ENCODE measurements at places on chromosomes 5 and 9.

DNA sequence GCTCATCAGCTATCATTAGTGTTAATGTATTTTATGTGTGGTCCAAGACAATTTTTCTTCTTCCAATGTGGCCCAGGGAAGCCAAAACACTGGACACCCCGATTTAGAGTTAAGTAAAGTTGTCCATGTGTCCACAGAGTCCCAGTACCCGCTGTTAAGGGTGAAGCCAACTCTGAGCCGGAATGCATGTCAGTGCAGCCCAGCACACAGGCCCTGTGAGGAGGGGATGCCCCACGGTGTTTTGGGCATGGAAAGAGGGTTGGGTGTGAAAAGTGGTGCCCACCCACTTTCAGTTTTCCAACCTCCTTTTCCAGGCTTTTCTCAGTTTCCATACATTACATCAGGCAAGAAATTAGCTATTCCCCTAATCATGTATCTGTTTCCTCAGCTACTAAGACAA lies 24.4 kb downstream of the SHC3 start:
- no peak for DNase-seq

GRCh38 chr9:112142420-112142819 lies 32.7 kb downstream of the SUSD1 start:
- no peak for DNase-seq

DNA sequence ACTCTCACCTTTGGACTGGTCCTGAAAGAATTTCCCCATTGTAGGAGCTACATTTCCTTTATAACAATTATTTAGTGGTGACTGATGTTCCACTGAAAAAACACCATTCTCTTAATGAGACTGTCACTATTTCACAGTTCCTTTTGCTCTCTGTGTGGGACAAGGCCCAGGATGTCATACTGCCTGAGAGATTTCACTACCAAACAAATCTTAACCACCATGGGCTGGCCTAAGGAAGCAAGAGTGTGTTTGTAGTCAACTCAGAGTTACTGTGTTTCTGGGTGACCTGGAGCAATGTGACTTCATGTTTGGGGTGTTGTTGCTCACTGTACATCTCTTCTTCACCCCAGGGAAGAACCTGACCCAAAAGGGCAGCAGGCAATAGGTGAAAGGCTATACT lies 50.1 kb upstream of the ZNF608 start:
- DNase-seq: no peak

- no peak for DNase-seq
Measured at GRCh38 chr5:121008041-121008440, 543.9 kb downstream of the PRR16 start.

DNA sequence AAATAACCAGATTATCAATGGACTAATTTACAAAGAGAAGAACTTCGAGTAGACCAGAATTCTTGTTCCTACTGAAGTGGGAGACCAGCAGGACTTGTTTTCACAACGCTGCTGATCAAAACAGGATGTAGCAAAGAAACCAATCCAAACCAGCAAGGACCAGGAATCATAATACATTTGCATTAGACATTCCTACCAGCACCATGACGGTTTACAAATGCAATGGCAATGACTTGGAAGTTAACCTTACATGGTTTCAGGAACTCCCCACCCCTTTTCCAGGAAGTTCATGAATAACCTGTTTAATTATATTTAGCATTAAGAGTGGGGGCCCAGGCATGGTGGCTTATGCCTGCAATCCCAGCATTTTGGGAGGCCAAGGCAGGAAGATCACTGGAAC lies 100.0 kb downstream of the LPAR1 start:
- DNase-seq: no peak

DNA sequence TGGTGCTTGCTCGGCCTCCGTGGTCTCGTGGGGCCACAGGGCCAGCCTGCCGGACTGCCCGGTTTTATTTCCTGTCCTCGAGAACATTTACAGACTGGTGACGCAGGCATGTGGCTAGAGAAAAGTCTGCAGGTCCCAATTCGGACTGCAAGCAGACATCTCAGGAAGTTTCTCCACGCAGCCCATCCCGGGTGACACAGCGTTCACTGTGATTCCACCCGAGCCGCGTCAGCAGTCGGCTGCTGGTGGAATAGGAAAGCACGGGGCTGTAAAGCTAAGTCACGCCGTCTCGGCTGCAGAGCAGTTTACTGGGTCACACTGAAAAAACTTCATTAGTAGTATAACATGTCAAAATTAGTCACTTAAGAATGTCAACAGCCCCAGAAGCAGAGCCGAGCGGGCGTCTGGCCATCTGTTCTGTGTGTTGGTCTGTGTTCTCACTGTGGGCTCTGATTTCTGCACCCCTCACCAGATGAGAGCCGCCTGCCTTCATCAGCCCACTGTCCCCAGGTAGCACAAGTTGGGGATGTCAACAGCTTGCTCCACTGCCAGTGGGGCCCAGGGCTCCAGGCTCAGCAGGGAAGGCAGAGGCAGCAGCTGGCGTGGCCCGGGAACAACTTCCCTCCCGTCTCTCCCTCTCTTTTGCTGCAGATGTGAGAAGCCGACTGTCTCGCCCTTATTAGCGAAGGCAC lies 363.7 kb downstream of the IRX2 start:
- no peak for DNase-seq

DNA sequence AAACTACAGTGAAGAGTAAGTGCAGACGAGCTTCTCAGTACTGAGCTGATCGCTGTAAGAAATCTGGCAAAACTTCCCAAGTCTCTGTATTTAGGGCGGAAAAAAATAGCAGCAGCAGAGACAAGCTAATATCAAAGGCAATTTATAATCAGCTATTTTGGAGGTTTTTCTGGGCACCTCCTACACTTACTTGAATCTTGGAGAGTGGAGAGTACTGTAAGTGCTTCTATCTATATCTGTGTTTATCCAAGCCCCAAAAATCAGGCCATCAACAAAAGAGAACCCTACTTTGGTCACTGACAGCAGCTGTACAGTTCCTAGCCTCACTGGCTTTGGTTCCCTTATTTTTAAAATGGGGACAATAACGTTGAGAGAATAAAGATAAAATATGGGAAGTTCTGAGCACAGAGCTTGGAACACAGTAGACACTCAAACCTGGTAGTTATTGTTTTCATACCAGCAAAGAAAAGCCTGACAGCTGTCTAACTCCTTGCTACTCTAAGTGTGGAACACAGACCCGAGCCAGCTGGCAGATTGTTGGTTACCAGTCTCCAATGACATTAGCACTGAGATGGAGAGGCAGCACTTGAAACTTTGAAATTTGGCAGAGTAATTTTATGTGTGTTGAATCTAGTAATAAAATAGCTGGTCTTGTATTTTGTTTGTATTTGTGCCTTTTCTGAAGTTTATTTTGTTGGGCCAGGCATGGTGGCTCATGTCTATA lies 96.0 kb upstream of the SLC28A3 start:
- DNase-seq: no peak

DNA sequence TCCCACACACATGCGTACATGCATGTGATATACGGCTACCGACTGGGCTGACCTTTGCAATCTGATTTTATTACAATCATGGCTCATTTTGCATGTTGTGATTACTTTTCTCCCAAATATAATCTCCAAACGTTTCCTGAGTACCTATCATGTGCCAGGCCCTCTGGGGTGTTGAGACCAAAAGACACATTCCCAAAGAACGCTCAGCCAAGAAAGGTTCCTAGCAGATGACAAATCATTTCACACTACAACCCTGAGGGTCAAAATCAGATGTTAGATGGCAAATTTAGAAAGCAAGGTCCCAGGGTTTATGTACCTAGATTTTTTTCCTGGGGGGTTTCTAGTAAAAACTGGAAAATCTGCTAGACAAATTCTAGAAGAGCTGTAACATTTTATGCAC lies 32.4 kb upstream of the SLC25A51 start:
- no peak for DNase-seq

GRCh38 chr9:19498015-19498414 lies 89.2 kb downstream of the ACER2 start:
- DNase-seq: no peak

DNA sequence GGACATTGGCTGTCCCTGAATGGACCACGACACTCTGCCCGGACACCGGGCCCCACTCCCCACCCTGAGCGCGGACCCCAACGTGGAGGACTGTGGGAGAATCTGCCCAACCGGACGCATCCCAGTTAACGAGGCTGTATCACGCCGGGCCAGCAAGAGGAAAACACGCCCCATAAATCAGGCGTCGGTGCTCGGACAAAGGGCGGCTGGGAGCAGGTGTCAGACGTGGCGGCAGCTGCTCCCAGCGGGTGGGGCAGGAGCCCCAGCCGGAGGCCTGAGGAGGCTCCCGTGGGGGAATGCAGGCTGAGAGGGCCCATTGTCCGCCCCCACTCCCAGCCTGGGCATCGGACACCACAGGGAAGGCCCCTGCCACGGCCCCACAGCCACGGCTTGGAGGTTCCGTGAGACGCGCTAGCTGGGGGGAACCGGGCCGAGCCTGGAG lies 19.2 kb downstream of the NOTCH1 start:
- DNase-seq: no peak

- DNase-seq: no peak
Measured at GRCh38 chr5:109671136-109671535, 18.6 kb upstream of the MAN2A1 start.

DNA sequence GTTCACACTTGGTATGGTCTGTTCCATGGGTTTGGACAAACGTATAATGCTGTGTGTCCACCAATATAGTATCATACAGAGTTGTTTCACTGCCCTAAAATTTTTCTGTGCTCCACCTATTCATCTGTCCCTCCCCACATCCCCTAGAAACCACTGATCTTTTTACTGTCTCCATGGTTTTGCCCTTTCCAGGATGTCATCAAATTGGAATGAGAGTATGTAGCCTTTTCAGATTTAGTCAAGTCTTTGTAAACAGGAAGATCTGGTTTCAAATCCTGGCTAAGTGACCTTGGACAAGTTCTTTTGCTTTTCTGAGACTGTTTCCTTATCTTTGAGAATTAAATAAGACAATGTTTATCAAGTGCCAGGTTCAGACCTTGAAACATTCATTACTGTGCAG lies 13.2 kb upstream of the LVRN start:
- DNase-seq: no peak

GRCh38 chr5:90475436-90475980 lies 844 bp downstream of the POLR3G start:
- no peak for DNase-seq

DNA sequence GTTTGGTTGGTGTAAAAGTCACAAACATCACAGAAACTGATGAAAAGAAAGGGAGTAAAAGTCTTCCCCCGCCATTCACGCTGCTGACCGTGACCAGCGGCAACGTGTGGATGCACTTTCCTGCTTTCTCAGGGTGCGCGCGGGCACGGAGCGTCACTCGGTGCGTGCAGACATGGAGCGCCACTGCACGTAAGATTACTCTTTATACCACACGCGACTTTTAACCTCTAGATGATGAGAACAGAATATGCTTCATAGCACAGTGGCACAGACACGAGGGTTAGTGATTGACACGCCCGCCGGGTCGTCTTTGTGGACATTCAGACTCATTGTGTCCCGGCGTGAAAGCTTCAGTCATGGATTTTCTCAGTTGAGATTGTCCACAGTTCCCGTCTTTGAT lies 15.7 kb downstream of the CEP72 start:
- no peak for DNase-seq

DNA sequence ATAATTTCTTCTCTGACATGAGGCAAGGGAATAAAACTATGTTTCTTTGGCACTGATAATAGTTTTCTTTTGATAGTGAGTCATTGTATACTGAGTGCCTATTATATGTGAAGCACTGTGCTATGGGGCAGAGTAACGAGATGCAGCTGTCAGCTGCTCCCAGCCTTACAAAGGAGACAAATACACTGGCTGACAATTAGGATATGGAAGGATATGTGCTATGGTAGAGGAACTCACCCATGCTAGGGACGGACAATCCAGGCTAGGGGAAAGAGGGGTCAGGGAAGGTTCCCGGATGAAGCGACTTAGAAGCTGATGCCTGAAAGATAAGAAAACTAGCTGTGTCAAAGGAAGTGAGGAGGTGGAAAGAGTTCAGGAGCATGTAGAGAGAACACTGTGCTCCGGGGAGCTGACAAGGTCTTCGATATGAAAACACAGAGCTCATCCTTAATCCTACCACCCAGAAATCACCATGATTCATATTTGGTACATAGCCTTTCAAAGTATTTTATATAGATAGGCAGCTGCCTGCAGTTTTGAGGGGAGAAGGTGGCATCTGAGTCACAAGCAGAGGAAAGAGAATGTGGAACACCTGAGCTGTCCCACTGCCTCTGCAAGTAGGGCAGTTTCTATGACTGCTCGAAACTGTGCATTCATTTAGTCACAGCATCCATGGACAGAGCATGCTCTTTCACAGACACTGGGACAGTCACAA lies 12.1 kb downstream of the BSPRY start:
- no peak for DNase-seq

- no peak for DNase-seq
Measured at GRCh38 chr9:115111874-115112273, 6.1 kb downstream of the TNC start.

DNA sequence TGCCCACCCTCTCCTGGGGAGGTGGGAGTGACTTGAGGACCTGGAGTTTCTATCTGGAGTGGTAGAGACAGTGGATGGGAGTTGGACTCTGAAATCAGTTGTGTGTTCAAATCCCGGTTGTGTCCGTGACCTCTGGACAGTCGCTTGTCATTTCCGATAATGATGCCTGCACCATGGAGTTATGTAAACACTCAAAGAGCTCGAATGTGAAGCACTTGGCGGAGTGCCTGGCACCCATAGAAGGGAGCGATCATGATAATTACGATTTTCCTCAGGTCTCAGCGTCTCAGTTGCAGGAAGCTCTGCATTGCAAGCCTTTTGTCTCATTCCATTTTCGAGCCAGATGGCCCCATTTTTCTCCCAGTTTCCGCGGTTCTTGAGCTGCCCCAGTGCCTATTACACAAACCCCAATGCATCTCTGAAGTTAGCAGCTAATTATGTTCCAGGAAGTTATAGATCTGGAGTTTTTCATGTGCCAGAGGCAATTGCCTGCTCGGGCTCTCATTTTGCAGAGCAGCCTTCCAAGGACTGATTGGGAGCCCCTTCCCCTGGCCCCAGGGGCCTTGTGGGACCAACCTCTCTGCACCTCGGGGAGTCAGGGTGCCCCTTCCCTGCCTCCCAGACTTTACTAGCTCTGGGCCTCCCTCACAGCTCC lies 175.5 kb upstream of the MVB12B start:
- no peak for DNase-seq

- DNase-seq: peak; percentile 1
Measured at GRCh38 chr5:54357408-54358058, 47.2 kb upstream of the ARL15 start.

DNA sequence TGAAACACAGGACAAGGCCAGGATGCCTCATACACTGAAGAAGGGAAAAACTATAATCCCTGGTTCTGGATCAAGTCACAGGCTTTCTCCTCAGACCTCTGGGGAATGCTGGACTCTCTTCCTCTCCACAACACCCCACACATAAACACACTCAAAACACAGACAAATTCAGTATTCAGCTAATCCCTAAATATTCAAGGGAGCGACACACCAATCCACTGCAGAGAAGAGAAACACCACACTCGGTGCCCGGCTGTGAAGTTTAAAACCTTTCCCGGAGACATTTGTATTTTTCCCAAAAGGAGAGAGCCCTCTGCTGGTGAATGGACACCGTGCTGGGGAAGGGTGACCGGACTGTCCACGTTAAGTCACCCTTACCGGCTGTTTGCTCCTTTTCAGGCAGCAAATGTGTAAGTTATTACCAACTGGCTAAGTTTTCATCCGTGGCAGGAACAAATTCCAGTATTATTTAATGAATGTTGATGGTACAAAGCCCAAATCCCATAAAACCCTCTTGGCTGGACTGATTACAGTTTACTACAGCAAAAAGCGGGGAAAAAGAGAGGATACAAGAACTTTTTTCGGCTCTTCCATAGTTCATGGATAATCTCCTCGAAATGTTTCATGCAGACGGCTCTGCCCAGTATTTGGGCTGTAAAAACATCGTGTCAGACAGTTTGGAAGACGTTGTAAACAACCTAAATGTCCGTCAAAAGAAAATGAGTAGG lies 130.9 kb upstream of the SLC30A5 start:
- DNase-seq: no peak
